Stomach (tissue), 19 donors: ENCODE measurements at places on chromosomes 6 and 20.

GRCh38 chr6:151577257-151577656 lies 83.4 kb downstream of the CCDC170 start:
- DNase-seq, result no peak

GRCh38 chr6:158713469-158713868 lies 63.6 kb downstream of the SYTL3 start:
- DNase-seq, result no peak

DNA sequence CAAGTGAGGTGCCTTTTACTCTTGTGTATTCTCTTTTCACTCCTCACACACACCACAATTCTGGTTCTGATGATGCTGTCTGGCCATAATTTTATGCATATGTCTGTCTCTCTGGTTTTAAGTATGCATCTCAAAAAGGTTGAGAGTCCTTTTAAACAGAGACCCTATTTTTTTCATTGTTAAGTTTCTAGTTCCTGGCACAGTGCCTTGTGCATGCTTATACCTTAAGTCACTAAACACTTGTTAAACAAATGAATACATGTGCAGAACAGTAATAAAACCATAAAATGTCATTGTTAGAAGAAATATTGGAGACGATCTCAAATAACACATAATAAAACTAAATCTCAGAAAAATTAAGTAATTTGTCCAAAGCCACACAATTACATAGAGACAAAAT lies 7.9 kb downstream of the ROS1 start:
- DNase-seq, result no peak

DNA sequence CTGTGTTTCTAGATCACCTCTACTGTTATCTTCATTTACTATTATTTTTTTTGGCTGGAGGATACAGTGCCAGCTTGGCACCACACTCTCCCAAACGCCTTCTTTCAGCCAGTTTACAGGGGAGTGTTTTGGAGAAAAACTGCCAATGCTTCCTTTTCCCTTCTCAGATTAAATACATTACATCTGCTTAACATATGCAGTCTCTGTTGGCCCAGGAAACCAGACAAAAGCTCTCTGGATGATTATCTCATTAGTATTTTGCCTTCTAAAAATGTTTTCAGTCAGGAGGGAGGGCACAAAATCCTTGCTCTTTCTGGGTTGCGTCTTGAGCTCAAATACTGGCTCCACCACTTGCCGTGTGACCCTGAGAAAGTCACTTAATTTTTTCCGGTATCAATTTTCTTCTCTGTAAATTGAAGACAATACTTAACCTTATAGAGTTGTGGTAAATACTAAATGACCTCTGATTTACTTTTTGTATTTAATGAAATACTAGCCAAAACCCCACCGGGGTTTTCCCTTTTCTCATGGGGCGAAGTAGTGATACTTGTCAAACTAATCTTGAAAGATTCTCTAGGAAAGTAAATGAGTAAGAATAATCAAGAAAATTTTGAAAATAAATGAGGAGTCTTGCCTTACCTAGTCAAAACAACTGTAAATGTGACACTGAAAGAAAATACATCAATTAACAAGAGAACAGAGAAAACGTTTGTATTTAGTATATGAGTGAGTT lies 146.2 kb downstream of the MMS22L start:
- no peak for DNase-seq

- DNase-seq, result no peak
These were observed 164.4 kb upstream of the PRDM1 start for GRCh38 chr6:105921781-105922180.

GRCh38 chr6:5237805-5238204 lies 22.9 kb downstream of the LYRM4 start:
- no peak for DNase-seq

DNA sequence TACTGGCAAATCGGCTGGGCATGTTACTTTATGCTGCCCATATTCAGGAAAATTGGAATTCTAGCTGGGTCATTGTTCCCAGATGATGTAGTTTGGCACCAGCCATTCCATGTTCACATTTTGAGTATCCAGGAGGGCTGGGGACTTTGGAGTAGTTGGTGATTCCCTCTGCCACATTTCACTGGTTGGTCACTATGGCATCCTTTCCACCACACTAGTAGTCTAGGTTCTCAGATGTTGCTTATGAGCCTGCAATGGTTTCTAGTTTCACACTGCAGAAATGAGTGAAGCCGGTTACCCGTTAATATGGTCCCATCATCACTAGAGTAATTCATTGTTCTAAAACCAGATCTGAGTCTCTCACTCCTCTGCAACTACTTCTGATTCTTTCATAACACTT lies 4.6 kb downstream of the PTPN1 start:
- DNase-seq, result no peak

DNA sequence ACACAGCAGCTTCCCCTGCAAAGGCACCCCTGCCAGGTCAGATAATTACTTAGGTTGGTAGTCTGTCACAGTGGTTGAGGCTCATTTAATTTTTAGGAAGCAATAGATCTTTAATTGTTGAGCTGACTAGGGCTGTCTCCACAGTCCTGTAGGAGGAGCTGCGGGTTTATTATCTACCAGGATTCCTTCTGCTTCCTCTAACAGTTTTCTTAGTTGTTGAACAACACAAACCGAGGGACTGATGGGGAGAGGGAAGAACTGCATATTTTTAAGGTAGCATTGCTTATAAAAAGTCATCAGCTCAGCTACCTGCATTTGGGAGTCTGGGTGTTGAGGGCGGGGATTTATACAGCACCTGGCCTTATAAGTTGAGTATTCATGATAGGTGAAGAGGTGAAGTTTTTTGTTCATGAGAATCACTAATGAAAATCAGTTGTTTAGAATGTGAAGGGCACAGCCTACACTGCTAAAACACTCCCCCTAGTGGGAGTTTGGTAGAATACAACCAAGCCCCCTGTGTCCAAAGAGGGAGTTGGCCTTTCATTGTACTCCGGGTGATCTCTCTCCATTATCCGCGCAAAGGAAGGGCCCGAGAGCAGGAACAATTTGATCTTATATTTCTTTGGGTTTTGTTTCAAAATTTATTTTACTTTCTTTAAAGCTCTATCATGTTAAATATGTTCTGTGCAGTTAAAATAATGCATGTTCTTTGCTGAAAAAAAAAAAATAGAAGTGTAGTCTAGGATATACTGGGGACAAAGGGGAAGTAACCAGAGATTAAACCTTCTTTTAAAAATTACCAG lies 69.6 kb downstream of the SSR1 start:
- no peak for DNase-seq

DNA sequence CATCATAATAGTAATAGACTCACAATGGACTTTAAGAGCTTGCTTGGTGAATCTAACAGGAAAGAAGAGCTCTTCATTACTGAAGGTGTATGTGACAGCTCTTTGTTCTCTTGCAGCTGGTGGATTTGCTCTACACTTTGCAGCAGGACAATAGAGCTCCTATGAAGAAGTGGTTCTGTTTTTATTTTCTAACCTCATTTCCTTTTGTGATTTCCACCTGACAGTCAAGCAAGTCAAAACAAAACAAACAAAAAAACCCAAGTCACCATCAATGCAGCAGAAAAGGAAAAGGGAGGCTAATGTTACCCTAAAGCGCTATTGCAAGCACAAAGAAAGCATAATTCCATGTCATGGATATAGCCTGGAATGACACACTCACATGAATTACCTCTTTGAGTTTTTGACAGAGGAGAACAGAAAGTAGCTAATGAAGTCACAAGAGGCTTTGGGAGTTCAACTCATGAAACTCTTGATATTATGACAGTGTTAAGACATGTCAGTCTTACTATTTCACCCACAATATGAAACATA lies 1188.1 kb downstream of the EPHA7 start:
- DNase-seq, result no peak

DNA sequence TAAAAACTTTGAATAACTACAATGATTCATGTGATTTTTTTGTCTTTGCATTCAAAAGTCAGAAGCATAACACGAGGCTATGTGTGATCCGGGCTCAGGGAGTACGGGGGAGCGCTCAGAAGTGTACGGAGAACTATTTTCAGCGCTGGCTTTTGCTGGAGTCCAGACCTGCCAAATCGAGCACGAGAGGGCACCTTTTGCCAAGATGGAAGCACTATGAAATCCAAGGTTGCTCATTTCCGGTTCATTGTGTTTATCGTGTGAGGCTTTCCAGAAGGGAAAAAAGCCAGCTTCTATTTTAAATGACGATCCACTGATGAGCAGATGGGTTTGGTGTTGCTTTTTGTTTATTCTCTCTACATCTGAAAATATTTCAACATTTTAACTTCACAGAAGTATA lies 11.3 kb downstream of the RAMACL start:
- no peak for DNase-seq

DNA sequence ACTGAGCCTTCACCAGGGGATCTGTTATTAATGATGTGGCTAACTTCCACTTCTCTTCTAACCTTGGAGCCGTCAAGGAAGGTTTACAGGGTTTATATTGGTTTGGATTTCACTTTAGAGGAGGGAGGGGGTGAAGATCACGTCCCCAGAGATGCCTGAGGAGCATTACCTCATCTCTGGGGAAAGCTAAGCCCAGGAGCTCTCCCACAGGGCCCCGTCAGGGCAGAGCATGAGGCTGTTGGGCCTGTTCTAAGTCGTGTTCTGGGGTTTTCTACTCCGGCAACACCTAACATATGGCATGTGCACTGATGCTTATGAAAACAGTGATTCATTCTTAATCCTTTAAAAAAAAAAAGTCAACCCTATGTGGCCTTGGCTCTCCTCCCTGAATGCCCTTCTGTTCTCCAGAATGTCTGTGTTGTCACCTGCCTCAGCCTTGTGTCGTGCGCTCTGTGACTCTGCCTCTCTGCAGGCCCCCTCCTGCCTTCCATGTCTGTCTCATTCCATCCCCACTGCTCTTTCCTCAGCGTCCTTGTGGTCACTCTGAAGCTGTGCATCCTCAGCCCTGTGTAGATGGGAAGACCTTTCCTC lies 97.4 kb upstream of the JARID2 start:
- DNase-seq, result no peak

GRCh38 chr6:17497535-17498095 lies 102.5 kb upstream of the FAM8A1 start:
- DNase-seq, result no peak

DNA sequence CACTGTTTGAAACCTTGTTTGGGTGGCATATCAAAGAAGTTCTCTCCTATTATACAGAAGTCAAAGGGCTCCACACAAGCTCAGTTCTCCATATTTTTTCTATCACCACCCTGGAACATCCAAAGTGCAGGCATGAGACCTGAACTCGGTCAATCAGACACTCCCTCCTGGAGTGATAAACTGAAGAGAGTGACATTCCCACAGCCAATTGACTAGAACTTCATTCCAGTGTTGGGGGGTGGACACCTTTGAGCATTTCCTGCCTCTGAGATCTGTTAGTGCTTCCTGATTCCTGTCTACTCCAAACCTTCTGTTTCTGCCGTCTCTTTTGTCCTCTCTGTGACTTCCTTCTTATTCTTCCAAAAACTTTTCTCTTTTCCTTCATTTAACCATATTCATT lies 220.7 kb upstream of the NOX3 start:
- no peak for DNase-seq

- no peak for DNase-seq
These were observed 363.2 kb downstream of the QKI start for GRCh38 chr6:163777716-163778115.

DNA sequence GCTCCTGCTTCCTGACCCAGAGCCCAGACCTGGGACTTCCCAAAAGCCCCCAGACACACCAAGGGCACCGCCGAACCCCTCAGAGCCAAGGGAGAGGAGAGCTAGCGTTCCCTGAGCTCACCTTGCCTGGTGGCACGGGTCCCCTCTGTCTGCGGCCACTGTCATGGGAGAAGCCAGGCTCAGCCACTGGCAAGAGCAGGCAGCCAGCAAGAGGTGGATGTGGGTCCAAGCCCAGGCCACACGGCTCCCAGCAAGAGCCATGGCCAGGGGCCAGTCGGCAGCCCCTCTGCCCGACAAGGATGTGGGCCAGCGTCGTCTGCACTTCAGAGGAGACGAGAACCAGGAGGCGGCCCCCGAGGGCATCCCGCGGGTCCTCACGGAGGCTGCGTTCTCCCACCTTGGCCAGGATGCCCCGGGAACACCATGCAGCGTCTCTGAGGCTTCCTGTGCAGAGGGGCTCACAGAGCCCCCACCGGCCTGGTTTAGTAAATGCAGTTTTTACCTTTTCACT lies 2.2 kb upstream of the PPDPF start:
- peak; percentile 25 for DNase-seq

GRCh38 chr20:62386383-62387218 lies at the start of gene RPS21:
Gene RPS21, plus strand, starts transcription at chr20:62387103. Its CDS starts 236 bp downstream, at chr20:62387339.
- peak; percentile 94 for DNase-seq

DNA sequence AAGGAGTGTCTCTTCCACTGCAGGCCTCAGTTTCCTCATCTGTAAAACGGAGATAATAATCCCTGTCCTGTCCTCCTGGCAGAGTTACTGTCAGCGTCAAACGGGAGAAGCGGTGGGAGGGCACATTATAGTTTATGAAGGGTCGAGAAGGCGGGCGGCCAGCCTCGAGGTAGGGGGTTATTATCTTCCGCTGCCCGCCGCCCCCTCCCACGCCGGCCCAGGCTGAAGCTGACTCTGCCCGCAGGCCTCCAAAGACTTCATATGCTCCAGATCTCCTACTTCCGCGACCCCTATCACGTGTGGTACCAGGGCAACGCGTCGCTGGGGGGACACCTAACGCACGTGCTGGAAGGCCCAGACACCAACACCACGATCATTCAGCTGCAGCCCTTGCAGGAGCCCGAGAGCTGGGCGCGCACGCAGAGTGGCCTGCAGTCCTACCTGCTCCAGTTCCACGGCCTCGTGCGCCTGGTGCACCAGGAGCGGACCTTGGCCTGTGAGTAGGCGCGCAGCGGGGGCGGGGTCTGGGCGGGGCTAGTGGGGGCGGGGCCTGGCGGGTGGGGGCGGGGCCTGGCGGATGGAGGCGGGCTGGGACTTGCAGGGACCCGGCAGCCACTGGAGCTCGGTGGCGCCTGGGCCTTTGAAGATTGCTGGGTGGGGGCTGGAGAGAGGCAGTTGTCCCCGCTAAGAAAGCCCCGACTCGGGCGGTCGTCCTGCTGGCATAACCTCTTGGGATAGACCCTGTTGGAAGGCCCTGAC lies 2.8 kb downstream of the PROCR start:
- DNase-seq, result peak; percentile 79

- DNase-seq, result no peak
These were observed 246.7 kb downstream of the SOD2 start for GRCh38 chr6:159446340-159446739.
